ENCODE measurements at places on chromosomes 5 and 9.

GRCh38 chr9:38670542-38671371 lies 49.2 kb downstream of the FAM240B start:
- DNase-seq, result no peak

DNA sequence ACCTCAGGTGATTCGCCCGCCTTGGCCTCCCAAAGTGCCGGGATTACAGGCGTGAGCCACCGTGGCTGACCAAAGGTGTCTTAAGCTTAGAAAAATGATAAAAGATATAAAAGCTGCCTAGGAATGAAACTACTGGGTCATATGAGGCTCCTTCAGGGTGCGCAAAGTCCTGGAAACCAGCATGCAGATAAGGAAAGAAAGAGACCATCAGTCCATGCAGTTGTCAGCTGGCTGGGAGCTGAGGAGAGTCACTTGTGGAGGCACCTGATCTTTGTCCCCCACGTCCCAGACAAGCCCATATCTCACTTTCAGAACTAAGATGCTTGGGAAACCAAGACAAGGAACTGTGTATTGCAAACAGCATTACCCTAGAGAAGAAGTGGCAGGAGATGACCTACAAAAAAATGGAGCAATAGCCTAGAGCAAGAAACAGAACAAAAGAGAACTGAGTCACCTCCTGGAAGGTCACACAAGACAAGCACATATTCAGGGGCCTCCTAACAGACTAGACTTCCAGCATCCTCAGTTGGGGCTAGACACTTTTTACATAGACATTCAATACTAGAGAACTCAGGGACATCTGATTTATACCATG lies 2.8 kb upstream of the CCDC125 start:
- DNase-seq, result no peak

DNA sequence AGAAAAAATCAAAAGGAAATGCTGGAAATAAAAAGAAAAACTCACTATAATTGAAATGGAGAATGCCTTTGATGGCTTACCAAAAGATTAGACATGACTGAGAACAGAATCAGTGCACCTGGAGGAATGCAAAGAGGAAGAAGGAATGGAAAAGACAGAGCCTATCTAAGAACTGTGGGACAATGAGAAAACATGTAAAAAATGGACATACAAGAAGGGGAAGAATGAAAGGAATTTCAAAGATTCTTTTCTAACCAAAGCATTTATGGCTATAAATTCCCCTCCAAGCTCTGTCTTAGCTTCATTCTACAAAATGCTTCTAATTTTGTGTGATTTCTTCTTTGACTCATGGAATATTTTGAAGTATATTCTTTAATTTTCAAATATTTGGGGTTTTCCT lies 47.5 kb upstream of the CLK4 start:
- no peak for DNase-seq

DNA sequence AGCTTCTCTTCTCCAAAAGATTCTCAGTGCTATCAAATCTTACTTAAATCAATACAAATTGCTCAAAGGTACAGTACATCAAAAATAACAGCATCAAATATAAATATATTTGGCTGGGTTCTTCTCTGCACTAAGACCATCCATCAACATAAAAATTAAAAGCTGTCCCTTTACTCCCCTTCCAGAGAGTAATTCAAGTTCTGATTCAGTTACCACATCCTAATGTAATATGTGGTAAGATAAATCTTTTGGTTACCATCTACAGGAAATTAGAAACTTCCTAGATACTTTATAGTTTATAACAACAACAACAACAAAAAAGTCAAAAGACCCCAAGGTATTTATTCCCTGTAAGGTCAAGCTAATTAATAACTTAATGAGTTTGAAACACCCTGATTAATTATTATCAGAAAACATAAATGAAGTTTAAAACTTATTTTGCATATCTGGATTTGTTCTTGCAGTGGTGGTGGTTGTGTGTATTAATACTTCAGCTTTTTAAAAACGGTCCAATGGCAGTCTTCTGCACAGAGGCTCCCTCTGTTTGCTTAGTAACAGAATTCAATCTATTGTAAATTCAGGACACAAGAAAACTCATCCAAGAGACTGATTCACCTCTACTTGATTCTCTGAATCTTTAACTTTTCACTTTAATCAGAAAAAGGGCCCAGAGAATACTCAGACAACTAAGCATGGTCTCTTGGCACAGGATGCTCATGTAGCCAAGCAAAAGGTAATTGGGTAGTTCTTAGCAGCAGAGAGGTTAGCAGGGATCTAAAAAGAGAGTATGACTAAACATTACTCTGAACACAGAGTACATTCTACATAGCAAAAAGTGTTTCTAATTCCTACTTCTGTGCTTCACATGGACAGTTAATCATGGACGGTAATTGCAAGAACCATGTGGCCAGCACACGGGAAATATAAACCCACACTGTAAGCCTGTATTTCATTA lies 20.1 kb downstream of the DIAPH1 start:
- DNase-seq, result peak; percentile 79

DNA sequence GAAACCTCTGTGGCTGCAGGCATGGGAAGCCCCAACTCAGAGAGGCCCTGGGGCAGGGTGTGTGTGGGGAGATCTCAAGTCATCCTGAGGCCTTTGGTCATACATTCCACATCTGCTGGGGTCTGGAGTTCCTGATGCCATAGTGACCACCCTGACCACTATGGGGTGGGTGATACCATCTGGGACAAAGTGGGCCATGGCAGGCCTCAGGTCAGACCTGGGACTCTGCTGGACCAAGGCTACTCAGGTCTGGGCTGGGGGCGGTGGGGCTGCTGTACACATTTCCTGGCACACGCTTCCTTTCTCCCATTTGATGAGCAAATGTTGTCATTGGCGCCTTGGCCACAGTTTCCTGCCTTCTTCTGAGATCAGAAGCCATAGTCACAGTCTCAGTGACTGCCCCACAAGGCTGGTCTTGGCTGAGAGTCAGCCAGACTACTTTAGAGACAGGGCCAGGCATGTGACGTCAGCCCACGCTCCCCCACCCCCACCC lies 15.1 kb upstream of the ACSL6 start:
- peak; percentile 49 for DNase-seq

- DNase-seq, result no peak
Measured at GRCh38 chr9:112559629-112560413, 73.2 kb downstream of the KIAA1958 start.

DNA sequence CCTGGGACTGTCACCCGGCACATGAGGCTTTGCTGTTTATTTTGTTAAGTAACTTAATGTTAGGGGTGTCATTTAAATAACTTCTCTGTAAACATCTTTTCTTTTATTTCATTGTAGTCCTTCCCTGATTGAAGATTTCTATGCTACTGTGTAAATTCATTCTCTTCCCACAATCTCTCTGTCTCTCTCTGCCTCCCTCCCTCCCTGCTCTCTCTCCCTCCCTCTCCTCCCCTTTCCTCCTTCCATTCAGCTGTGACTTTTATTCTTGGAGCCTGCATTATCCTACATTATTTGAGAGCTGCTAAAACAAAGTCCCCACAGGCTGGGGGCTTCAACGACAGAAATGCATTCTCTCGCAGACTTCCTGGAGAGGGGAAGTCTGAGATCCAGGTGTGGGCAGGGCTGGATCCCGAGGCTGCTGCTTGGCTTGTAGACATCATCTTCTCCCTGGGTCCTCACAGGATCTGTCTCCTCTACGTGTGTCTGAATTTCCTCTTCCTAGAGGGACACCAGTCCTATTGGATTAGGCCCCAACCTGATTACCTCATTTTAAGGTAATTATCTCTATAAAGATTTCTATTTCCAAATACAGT lies 18.4 kb downstream of the UBE2QL1 start:
- DNase-seq, result no peak

DNA sequence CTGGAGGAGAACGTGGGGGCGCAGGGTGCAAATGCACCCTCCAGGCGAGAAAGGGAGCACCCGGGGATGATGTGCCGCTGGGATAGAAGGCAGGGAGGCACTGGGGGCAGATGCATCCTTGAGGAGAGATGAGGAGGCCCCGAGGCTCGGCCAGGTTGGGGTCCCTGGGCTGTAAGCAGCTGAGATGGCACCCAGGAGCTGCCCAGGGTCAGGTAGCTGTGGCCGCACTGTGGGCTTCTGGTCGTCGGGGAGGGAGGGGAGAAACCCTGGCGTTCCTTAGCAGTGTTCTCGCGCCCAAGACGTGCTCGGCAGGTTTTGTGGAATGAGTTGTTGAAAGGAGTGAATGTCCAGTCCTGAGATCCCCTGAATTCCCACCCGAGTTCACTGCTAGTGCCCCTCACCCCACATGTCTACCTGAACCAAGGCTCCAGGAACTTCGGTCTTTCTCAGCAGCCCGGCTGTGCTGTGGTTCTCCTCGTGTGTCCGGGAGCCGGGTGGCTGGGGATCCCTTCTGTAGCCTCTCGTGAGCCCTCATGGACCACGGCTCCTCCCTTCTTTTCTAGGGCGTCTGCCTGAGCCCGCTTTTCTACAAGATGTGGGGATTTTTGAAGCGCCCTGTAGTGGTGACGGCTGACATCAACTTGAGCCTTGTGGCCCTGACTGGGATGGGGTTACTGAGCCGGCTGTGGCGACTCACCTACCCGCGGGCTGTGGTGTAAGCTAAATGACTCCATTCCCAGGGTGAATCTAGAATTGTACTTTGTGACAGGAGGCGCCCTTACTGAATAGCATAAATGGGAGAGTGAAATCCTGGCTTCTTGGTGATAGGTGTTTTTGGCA lies 1.1 kb downstream of the POMT1 start:
- DNase-seq, result peak; percentile 66
